ENCODE measurements at places on chromosomes 1 and 21. TPM values are rescaled to one million over a fixed set of nuclear protein-coding genes. Genes with fewer than 3 reads are reported as not detected.

AKR1A1 gene
- total RNA-seq: 99.4 TPM

DENND1B gene
- 16.1 TPM for total RNA-seq

SMCP gene
- not detected for total RNA-seq

HRNR gene
- not detected for total RNA-seq

BEND5 gene
- total RNA-seq: not detected

CDCA8 gene
- 22.5 TPM for total RNA-seq

TMEM240 gene
- total RNA-seq: not detected

G0S2 gene
- not detected for total RNA-seq

ASCL5 gene
- not detected for total RNA-seq

PRKCZ gene
- 2.1 TPM for total RNA-seq

LCE2C gene
- not detected for total RNA-seq

PHACTR4 gene
- 6.0 TPM for total RNA-seq

TMEM61 gene
- not detected for total RNA-seq

REN gene
- not detected for total RNA-seq

CCDC24 gene
- 13.9 TPM for total RNA-seq
